RPMI7951 (cell line): ENCODE measurements at places on chromosomes 7 and 10.

- DNase-seq: no peak
These were observed 360 bp upstream of the OPN4 start for GRCh38 chr10:86653987-86654386.

DNA sequence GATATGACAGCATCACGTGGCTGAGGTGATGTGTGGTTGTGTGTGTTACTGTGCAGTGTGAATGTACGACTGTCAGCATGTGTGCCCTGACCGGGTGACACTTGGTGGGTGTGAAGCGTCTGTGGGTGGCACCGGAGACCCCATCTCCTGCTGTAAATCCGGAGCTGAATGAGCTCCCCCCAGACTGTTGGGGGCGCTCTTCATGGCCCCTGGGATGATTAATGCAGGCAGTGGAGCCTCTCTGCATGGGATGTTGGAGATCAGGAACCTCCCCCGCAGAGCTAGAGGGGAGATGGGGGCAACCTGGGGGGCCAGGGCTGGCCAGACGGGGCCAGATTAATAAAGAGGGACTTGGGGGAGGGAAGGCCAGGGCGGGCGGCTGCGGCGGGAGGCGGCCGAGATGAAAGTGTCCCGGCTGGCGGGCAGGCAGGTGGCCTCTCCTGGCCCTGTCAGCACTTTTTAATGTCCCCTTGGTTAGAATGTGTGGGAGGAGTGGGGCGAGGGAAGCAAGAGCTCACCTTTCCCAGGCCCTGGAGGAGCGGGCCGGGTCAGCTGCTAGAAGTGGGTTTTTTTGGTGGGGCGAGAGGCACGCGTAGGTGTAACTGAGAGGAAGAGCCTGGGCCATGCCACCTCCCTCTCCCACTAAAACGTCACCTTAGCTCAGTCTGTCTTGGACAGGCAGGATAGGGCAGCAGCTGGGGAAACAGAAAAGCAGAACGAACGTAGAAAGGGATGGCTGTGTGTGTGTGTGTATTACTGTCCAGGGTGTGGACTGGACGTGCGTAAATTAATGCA lies 34.1 kb downstream of the HIF1AN start:
- no peak for DNase-seq

GRCh38 chr7:84624927-84625326 lies 430.3 kb upstream of the SEMA3A start:
- DNase-seq: no peak

DNA sequence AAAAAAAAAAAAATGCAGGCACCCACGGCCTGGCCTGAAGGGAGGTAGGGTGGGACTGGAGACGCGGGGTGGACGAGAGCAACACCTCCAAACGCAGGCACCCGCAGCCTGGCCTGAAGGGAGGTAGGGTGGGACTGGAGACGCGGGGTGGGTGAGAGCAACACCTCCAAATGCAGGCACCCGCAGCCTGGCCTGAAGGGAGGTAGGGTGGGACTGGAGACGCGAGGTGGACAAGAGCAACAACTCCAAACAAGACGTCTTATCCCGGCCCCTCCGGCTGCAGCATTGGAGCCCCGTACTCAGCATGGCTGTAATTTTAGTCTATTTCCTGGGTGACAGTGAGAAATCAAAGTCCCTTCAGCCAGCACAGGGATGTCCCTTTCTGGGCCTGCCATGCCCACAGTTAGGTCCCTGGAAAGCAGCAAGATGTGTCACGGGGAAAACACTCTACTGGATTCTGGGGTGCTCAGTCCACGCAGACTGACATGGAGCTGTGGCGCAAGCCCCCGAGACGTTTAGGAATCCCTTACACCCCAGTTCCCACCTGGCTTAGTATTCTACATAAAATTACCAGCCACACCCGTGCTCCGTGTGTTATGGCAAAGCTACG lies 119.9 kb downstream of the WDR37 start:
- DNase-seq: no peak
